Right ventricle myocardium superior (tissue), 1 donor: ENCODE measurements at places on chromosomes 5 and 9.

DNA sequence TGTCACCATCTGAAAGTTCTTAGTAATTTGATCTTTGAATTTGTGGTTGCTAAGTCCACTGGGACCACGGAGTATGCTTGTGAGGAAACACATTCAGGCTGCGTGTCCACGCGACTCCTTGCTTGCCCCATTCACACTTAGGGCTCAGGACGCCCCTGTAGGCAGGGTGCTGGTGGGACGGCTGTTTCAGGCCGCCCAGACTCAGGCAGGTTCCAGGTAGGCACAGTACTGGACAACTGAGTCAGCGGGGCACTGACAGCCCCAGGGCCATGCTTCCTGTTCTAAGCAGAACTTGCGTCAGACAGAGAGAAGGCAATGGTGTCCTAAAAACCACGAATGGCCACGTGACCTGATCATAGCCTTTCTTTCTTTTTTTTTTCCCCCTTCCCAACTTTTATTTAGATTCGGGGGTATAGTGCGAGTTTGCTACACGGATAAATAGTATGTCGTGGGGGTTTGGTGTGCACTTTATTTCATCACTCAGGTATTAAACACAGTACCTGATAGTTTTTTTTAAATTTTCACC is 7.7 kb upstream of the RASGEF1C start:
- no peak for DNase-seq

GRCh38 chr9:88653406-88653805 is 118.4 kb downstream of the NXNL2 start:
- DNase-seq, result no peak

DNA sequence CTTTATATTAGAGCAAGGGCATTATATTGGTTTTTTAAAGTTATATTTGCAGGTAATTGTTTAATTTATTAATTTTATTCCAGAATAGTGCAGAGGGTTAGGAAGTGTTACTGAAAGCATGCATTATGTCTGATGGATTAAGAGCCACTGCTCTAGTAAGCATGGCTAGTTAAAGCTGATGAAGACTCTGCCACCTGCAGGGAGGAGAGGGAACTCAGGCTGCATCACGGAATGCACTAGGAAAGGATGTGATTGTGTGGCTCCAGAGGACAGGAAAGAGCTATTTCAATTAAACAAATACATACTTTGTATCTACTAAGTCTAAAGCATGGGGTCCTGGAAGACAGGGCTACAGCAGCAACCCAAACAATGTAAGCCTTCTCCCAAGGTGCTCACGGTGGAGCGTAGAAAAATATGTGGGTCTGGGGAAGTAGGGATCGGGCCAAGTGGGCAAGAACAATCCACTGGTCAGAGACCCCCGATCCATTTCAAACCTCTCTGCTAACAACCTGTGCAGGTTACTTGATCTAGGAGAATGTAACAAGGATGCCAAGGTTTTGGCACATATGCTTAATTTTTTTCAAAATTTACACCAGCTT is 15.3 kb upstream of the GRXCR2 start:
- DNase-seq, result no peak

DNA sequence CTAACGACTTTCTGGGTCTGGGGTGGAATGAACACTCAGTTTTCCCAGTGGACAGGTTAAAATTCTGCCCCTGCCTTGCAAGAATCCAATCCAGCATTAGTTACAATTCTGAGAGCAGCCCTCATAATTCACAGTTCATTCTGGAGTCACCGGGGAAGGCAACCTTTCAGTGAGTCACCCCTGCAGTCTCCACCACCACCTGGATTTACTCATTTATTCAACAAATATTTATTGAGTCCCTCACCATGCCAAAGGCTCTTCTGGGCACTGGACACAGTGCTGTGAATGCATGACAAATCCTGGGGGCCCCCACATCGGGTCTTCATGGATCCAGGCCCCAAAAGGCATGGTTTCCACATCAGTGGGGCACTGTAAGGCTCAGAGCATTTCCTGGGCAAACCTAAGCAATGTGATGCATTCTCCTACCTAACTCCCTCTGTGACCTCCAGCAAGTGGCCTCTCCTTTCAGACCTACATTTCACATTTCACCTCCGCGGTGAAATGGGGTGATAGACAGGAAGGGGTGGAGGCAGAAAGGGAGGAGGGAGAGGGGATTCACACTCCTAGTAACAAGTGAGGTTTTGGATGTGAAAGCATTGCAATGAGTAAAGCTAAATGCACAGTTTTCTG is 6.4 kb upstream of the MSX2 start:
- DNase-seq, result no peak

- no peak for DNase-seq
These were observed 10.7 kb upstream of the SLC22A4 start for GRCh38 chr5:132283423-132284043.

- DNase-seq, result no peak
These were observed 88.5 kb upstream of the SLC25A48 start for GRCh38 chr5:135745897-135746500.

DNA sequence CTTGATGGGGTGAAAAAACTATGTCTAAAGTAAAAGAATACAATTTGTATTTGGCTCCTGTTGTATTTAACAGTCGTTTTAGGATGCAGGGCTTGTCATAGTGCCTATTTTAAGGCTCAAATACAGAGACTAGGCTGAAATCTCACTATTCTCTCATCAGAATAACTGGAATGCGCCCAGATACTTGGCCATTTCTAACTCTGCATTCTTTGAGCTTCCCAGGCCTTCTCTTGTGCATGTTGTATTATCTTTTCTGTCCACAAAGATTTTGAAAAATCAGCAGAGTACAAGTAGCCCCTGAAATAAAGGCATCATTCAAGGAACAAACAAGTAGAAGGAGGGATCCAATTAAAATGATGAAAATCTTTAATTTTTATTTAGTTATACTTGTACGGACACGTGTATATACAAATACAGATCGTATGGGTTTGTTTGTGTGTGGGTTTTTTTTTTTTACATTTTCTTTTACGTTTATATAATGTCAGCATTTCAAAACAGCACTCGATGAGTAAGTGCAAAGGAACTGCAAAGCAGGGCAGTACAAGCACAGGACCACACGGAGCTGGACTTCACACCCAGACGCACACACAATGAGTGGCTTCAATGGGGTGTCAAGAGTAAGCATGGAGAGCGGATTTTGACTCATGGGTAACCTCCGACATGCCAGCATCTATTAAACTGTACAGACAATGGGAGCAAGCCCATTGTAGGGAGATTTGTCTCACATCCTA is 294.0 kb downstream of the EFNA5 start:
- DNase-seq, result no peak

- DNase-seq, result no peak
These were observed 26.3 kb upstream of the FANCC start for GRCh38 chr9:95343725-95344287.

DNA sequence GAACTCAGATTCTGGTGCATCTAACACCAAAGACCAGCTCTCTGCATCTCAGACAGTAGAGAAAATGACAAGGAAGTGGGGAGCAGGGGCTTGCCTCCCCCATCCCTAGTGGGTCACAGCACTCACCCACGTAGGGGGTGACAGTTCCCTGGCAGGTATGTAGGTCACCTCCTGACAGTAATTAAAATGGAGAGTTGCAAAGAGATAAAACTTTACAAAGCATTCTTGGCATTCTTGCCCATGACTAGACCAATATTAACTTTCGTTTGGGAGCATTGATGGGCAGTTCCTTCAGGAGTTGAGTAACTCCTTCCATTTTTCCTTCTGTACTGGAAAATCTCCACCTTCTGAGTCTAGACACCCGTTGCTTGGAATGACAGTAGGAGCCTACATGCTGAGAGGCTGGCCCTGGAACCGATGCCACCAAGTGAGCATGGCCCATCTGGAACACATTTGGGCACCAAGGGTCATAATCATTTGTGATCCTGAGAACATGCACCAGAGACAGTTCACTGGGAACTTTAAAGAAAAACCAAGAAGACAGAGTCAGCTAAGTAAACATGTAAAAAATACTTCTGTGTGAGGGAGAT is 81.5 kb upstream of the MSX2 start:
- no peak for DNase-seq

DNA sequence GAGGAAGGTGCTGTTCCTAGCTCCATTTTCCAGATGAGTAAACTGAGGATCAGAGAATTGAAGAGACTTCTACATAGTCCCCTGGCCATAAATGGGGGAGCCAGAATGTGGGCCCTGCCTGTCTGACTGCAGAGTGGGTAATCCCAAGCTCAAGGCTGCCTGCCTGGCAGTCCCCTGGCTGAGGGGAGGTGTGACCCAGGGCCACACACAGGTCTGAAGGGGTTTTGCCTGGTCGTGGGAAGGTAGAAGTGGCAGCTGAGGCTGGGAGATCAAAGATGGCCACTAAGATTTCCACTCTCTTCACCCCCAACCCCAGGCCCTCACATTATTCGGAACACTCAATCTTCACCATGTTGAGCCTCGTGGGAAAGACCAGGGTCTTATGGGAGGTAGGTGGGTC is 176.3 kb downstream of the MACROH2A1 start:
- no peak for DNase-seq

DNA sequence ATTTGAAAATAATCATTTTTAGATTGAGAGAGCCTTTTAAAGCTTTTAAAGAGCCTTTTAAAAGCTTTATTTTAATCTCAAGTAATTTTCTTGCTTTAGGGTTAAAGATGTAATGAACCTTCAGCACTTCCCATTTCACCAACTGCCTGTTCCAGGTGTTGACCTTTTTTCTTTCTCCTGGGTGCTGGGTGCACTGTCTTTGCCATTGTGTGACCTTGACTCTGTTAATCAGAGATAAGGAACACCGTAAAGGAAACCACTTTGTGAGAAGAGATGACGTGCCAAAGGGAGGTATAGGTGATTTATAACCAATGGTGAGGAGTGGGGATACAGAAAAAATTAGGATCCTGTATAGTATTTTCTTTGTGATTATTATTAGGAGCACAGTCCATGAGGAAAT is 68.2 kb downstream of the NAA35 start:
- no peak for DNase-seq

DNA sequence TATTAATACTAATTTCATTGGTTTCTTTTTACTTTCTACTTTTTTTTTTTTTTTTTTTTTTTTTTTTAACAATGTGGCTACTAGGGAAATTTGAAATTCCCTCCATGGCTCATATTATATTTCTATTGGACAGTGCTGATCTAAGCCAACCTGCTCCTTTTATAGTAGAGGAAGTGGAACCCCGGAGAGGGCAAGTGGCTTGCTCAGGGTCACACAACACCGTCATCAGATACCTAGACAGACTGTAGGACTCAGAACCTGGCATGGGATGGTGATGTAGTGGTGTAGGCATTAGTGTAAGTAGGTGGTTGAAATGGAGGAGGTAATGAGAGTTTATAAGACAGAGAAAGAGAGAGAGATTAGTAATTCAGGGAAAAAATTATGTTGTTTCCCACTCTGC is 10.8 kb downstream of the ZNF618 start:
- no peak for DNase-seq

GRCh38 chr5:148720257-148720656 is 65.9 kb upstream of the HTR4 start:
- no peak for DNase-seq

- DNase-seq, result no peak
These were observed 32.9 kb downstream of the PFDN1 start for GRCh38 chr5:140270008-140270407.

DNA sequence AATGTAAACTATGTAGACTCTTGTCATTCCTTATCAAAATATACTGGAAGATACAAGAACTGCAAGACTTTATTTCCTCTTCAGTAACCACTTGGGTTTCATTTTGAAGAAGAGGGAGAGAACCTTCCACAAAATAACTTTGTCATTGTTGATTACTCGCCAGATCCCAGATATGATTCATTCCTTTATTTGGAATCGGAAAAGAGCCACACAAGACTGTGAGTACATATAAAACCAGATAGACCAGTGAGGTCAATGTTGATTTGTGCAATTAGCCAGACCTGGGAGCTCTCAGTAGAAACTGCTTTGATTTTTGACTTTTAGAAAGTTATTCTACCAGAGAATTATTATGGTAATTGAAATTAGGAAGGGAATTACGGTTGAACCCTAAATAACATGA is 146.1 kb downstream of the TMEM167A start:
- DNase-seq, result no peak

DNA sequence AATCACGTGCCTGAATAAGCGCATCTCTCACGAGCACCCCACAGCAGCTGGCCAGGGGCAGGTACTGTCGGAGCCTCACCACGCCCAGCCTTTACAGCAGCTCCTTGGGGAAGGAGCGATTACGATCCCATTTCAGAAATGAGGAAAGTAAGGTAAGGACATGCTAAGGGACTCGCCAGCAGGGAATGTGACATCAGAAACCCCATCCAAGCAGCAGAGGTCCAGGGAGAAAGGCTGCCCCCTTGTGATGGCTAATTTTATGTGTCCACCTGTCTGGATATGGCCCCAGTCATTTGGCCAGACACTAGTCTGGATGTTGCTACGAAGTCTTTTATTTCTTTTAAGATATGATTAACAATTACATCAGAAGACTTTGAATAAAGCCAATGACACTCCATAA is 77.3 kb downstream of the UBE2QL1 start:
- no peak for DNase-seq

GRCh38 chr5:143495110-143495509 is 91.6 kb upstream of the NR3C1 start:
- DNase-seq, result no peak

DNA sequence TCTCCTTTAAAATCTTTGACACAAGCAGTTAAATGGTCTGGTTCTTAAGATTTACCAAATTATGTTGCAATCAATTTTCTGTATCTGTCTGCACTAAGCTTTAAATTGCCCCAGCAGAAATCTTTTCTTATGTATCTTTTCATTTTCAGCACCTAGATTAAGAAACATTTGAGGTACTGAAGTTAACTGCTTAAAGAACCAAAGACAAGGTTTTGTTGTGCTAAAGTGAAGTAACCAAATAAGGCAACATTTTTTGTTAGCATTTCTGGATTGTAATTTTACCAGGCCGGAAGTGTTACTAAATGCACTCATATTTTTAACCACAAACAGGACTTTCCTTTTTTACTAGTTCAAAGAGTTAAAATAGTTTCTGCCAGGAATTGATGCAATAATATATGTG is 24.1 kb upstream of the MTAP start:
- no peak for DNase-seq

- DNase-seq, result no peak
These were observed 102.3 kb downstream of the ZNF608 start for GRCh38 chr5:124644138-124644537.

GRCh38 chr5:177103523-177104253 is 17.0 kb downstream of the FGFR4 start:
- no peak for DNase-seq

- no peak for DNase-seq
These were observed 24.3 kb upstream of the OTULINL start for GRCh38 chr5:14557203-14557770.

DNA sequence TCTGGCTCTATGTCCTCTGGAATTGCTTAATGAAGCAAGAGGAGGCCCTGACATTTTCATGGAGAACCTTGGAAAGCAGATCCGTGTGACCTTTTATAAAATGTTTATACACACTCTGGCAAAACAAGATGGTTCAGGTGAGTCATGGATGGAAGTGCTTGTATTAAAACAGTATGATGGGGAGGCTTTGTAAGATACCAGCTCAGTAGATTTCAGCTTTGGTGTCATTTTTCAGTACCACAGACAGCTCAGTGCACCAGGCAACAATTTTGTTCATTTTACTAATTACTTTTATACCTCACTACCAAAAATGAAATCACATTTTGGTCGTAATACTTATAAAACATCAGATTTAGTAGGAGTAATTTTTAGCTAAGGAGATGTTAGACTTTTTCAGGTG is 5.2 kb downstream of the KCNN2 start:
- DNase-seq, result no peak
